ENCODE measurements at places on chromosomes 6 and 20. TPM values are rescaled to one million over a fixed set of nuclear protein-coding genes. Genes with fewer than 3 reads are reported as not detected.

DNA sequence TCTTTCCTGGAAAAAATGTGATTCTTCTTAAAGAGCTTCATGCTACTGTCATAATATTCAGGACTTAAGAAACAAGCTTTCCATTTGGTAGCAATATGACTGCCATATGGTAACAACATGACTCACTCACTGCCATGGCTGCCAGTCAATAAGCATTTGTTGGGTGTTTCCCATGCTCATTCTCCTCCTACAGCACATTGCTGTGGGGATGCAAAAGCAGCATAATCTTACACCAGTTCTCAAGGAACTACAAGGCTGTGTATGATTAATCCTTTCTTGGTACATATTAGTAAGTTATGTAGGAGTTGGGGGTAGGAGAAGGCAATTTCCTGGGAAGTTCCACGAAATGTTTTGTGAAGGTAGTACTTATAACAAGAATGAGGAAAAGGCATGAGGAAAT, 76.7 kb downstream of the CEP162 start:
- peak overlapping the region; percentile 54 for H3K27ac ChIP-seq
- peaks cover 9% of the 10 kb centered on the region for H3K4me1 ChIP-seq
- H3K4me3 ChIP-seq: no peak overlapping the region

DNA sequence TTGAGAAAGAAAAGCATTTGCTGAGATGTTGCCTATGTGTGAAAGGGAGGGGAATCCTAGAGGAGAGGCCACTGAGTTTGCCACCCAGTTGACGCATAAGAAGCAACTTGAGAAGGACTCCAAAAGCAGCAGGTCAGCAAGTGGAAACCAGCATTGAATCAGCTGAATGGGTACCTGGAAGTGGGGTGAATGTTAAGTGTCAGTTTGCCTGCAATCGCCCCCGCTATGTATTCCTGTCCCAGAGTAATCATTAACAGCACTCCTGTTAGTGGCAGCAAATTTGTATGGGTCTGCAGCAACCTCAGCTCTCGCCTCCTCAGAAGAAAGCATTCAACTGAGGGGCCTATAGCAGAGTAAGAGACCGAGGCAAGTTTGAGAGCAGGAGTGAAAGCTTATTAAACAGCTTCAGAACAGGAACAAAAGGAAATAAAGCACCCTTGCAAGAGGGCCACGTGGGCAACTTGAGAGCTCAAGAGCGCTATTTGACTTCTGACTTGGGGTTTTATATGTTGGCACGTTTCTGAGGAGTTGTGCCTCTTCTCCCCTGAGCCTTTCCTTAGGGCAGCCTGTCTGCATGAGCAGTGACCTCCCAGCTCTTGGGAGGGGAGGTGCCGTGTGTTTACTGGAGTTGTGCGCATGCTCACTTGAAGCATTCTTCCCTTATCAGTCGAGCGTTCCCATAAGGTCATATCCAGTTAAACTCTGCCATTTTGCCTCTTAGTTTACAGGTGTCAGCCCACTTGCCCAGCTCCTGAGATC, 122.6 kb upstream of the PHACTR1 start:
- no peaks in the 10 kb centered on the region for H3K36me3 ChIP-seq
- peaks cover 17% of the 10 kb centered on the region for H3K4me1 ChIP-seq
- no peaks in the 10 kb centered on the region for H3K27me3 ChIP-seq
- no peak for DNase-seq
- no peak overlapping the region for H3K4me3 ChIP-seq

Gene ADGB
- not detected for total RNA-seq

DNA sequence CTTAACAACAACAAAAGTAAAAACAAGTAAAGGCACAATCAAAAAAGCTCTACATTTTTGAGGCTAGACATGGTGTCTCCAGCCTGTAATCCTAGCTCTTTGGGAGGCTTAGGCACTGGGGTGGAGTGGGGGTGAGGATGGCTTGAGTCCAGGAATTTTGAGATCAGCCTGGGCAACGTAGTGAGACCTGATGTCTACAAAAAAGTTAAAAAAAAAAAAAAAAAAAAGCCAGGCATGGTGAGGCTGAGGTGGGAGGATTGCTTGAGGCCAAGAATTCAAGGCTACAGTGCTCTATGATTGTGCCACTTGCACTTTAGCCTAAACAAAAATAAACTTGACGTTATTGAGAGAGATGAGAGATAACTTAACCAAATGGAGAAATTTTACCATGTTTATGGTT, 60.1 kb downstream of the QKI start:
- H3K36me3 ChIP-seq: peaks cover 27% of the 10 kb centered on the region
- no peaks in the 10 kb centered on the region for H3K27me3 ChIP-seq
- H3K27ac ChIP-seq: no peak overlapping the region
- no peak overlapping the region for H3K4me3 ChIP-seq
- DNase-seq: no peak

Gene VSX1
- not detected for total RNA-seq

DNA sequence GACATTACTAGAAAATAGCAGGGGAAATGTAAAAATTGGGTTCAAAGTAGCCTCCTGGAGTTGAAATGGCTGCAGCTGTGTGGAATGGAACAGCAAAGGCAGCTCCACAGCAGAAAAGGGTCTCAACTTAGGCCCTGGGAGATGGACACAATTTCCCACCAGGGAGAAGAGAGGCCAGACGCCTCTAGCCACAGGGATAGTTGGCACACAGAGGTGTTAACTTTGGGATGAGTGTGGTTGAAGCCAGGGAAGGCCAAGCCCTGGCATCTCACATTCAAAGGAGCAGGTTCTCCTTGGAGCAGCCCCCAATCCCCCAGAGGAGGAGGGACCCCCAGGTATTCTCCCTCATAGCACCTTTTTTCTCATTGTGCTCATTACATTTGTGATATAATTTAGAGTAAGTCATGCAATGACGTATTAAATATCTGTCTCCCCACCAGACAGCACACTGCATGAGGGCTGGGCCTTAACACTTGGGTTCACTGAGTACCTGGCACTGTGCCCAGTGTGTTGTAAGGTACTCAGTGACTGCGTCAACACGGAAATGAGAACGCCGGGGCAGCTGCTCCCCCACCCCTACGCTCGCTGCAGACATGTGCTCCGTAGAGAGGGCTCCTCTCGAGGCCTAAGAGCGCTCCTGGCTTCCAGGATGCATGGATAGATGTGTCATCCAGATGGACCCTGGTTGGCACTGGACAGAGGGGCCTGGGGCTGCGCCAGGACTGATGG, 76.0 kb upstream of the CD93 start:
- H3K27ac ChIP-seq: no peak overlapping the region
- peaks cover 26% of the 10 kb centered on the region for H3K4me1 ChIP-seq
- no peak overlapping the region for H3K4me3 ChIP-seq

Gene GSTA3
- total RNA-seq: not detected

Gene MMP24
- total RNA-seq: 7.1 TPM

Gene SLC23A2
- total RNA-seq: 9.6 TPM

DNA sequence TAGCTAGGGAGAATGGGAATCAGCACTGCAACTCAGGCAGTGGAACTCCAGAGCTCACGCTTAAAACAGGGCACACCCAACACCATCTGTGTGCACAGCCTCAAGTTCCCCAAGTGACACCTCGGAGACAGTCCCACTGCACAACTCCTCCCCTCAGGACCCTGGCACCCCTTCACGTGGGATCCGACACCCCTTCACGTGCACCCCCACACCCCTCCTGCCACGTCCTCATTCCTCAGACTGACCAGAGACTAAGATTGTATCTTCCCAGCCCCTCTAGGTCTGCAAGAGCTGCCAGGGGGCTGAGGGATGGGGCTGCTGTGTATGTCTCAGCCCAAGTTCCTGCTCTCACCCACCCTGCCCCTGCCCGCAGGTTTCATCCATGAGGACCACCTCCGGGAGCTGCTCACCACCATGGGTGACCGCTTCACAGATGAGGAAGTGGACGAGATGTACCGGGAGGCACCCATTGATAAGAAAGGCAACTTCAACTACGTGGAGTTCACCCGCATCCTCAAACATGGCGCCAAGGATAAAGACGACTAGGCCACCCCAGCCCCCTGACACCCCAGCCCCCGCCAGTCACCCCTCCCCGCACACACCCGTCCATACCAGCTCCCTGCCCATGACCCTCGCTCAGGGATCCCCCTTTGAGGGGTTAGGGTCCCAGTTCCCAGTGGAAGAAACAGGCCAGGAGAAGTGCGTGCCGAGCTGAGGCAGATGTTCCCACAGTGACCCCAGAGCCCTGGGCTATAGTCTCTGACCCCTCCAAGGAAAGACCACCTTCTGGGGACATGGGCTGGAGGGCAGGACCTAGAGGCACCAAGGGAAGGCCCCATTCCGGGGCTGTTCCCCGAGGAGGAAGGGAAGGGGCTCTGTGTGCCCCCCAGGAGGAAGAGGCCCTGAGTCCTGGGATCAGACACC, 7.6 kb downstream of the MYL9 start:
- H3K4me1 ChIP-seq: peaks cover 7% of the 10 kb centered on the region
- H3K27ac ChIP-seq: no peak overlapping the region
- peaks cover 34% of the 10 kb centered on the region for H3K36me3 ChIP-seq
- H3K27me3 ChIP-seq: no peaks in the 10 kb centered on the region
- H3K4me3 ChIP-seq: no peak overlapping the region

- H3K27me3 ChIP-seq: no peaks in the 10 kb centered on the region
- H3K4me3 ChIP-seq: no peak overlapping the region
- DNase-seq: no peak
- H3K27ac ChIP-seq: no peak overlapping the region
Observed at GRCh38 chr20:48049641-48050040, 264.4 kb upstream of the SULF2 start.

- H3K27ac ChIP-seq: peak overlapping the region; percentile 29
- peaks cover 9% of the 10 kb centered on the region for H3K4me1 ChIP-seq
- peak; percentile 71 for DNase-seq
- H3K27me3 ChIP-seq: no peaks in the 10 kb centered on the region
- H3K4me3 ChIP-seq: no peak overlapping the region
Observed at GRCh38 chr20:7195704-7196103, 428.2 kb downstream of the BMP2 start.

DNA sequence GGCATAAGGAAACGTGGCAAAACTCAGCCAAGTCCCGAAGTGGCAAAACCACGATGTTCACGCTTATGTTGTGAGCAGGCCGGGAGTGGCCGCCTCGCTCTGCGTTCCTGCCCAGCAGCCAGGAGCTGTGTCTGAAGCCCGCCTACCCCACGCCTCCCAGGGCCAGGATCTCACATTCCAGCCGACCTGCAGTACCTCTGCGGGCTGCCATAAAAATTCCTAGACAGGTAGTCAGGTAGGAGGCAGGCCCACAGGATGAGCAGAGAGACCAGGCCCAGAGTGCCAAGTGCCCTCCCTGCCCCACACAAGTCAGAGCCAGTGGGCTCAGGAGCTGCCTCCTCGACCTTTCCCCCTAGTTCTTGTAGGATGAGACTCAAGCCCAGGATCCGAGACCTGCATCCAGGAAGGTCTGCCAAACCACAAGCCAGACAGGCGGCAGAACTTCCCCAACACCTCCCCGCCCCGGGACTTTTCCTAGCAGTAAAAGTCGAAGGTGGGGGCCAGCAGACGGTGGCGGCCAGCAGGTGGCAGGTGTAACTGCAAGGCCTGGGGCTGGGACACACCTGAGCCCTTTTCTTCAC, 16.7 kb downstream of the PMEPA1 start:
- no peaks in the 10 kb centered on the region for H3K27me3 ChIP-seq
- no peak overlapping the region for H3K4me3 ChIP-seq
- no peak for DNase-seq
- H3K4me1 ChIP-seq: peaks cover 8% of the 10 kb centered on the region

- no peaks in the 10 kb centered on the region for H3K4me1 ChIP-seq
- no peak overlapping the region for H3K27ac ChIP-seq
- no peaks in the 10 kb centered on the region for H3K27me3 ChIP-seq
- DNase-seq: no peak
Observed at GRCh38 chr20:3705970-3706739, 6.2 kb downstream of the SIGLEC1 start.

Gene MTFR2
- total RNA-seq: not detected

GRCh38 chr6:20028143-20028542, 184.1 kb downstream of the MBOAT1 start:
- no peak overlapping the region for H3K27ac ChIP-seq
- DNase-seq: no peak
- no peak overlapping the region for H3K4me3 ChIP-seq
- H3K27me3 ChIP-seq: no peaks in the 10 kb centered on the region
- no peaks in the 10 kb centered on the region for H3K4me1 ChIP-seq

DNA sequence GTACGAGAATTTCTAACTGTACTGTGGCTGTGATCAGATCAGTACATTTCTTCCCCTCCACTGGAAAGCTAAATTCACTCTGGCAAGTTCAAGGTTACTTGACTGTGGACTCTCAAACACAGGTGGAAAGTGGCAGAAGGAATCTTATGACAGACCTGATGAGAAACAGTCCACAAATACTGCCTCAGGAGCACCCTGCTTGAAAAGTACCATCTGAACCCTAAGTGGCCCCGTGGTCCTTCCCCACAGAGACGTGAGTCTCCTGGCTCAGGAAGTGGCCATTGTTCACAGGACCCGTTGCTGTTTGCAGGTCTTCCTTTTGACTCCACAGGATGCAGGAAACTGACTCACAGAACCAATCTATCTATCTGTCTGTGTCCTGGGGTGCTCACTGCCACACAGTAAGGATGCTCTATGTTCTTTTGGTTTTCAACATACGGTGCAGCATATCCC, 47.5 kb upstream of the NHSL1 start:
- H3K27ac ChIP-seq: no peak overlapping the region
- H3K27me3 ChIP-seq: no peaks in the 10 kb centered on the region
- peak; percentile 33 for DNase-seq
- no peaks in the 10 kb centered on the region for H3K36me3 ChIP-seq

Gene CLPSL2
- not detected for total RNA-seq

- peaks cover 19% of the 10 kb centered on the region for H3K4me1 ChIP-seq
- H3K27me3 ChIP-seq: no peaks in the 10 kb centered on the region
- DNase-seq: peak; percentile 60
- H3K36me3 ChIP-seq: no peaks in the 10 kb centered on the region
- peak overlapping the region; percentile 64 for H3K27ac ChIP-seq
Observed at GRCh38 chr20:4082406-4083097, 67.2 kb upstream of the RNF24 start.

DNA sequence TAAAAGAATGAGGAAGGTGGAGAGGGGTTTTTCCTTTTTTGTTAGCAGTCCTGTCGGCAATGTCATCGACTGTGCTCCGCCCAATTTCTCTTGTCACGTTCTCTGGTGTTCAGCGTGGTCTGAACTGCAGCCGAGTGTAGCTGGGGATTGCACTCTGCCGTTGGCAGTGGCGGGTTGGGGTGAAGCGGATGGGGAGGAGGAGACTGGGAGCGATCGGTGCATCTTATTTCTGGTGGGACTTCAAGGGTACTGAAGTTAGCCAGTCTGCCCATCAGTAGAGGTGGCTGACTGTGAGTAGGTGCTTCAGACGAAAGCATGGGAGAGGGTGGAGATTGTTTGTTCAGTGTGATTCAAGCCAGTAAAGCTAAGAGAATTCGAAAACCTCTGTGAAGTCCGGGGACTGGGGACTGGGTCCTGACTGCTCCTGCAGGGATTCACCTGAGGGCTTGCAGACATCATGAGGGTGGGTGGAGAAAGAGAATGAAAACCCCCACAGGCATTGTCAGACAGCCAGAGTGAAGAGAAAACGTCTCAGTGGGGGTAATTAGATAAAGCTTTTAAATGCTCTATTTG, 5.1 kb downstream of the RREB1 start:
- DNase-seq: peak; percentile 68
- H3K4me1 ChIP-seq: peaks cover 53% of the 10 kb centered on the region
- H3K27ac ChIP-seq: peak overlapping the region; percentile 5
- H3K36me3 ChIP-seq: no peaks in the 10 kb centered on the region
- peak overlapping the region; percentile 53 for H3K4me3 ChIP-seq

- H3K36me3 ChIP-seq: no peaks in the 10 kb centered on the region
- H3K4me3 ChIP-seq: peak within 1 kb of the TSS; percentile 43
- no peaks in the 10 kb centered on the region for H3K4me1 ChIP-seq
- peak; percentile 65 for DNase-seq
- H3K27me3 ChIP-seq: peaks cover 33% of the 10 kb centered on the region
Observed at GRCh38 chr20:10218536-10219451, at the start of gene SNAP25. Gene SNAP25 (plus strand): TSS chr20:10218830. CDS start chr20:10275492, 56,662 bp downstream.

- no peak for DNase-seq
- H3K27me3 ChIP-seq: no peaks in the 10 kb centered on the region
- H3K36me3 ChIP-seq: no peaks in the 10 kb centered on the region
- no peak overlapping the region for H3K4me3 ChIP-seq
Observed at GRCh38 chr20:60139663-60140446, 181.6 kb downstream of the CDH26 start.

Data from GM23248 (cell line).